Left cardiac atrium (tissue), 4 donors: ENCODE measurements at places on chromosomes 6 and 20.

- DNase-seq: peak; percentile 94
These were observed 46.8 kb downstream of the PCNA start for GRCh38 chr20:5072756-5073659.

GRCh38 chr6:110002676-110003075 lies 24.6 kb downstream of the GPR6 start:
- DNase-seq: no peak

DNA sequence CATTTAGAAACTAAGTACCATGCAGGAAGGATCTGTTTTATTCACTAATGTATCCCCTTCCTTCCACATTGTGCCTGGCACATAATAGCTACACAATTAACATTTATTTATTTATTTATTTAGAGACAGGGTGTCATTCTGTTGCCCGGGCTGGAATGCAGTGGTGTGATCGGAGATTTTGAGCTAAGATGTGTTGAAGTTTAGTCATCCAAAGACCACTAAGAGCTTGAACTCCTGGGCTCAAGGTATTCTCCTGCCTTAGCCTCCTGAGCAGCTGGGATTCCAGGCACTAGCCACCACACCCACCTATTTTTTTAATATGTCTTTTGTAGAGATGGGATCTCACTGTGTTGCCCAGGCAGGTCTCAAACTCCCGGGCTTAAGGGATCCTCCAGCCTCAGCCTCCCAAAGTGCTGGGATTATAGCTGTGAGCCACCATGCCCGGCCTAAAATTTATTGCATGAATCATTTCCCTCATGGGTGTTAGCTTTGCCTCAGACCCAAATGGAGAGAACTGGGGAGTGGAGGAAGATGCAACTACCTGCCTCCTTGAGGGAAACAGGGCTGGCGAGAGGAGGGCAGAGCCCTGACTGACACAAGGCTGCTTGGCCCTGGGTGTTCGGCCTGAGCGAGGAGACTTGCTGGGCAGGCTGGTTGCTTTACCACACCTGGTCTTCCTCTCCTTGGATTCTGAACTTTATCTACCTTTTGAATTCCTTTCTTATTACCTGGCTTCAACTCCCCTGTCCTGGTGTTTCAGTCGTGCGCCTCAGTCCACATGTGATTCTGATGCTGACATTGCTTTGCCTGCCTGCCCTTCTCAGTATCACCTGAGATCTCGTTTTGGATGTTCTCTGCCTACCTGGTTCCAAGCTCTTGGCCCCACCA lies 1.7 kb upstream of the DYNLT1 start:
- no peak for DNase-seq

GRCh38 chr20:22752324-22752723 lies 168.0 kb upstream of the FOXA2 start:
- no peak for DNase-seq

DNA sequence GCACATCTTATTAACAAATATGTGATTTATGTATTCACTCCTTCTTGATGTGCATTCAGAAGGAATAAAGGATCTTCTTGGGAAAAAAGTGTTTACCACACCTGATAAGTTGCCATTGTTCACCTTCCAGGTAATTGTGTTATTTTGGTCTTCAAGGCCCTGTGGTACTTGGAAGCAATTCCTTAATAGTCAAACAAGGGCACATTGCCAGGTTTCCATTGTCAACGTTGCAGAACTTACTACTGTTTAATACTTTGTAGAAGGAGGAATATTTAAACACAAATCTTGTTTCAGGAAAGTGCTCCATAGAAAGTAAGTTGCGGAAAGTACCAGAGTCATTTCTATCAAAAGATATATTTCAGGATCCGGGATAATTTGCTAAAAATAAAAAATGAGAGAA lies 129.5 kb upstream of the SGK1 start:
- DNase-seq: no peak
